GM04503 (cell line): ENCODE measurements at places on chromosomes 3 and 15.

GRCh38 chr3:184175506-184175905, 851 bp downstream of the AP2M1 start:
- no peak for DNase-seq

- no peak for DNase-seq
Measured at GRCh38 chr3:137066092-137066491, 108.3 kb downstream of the IL20RB start.

- DNase-seq = no peak
Measured at GRCh38 chr15:64975390-64975789, 14.3 kb downstream of the SPG21 start.

DNA sequence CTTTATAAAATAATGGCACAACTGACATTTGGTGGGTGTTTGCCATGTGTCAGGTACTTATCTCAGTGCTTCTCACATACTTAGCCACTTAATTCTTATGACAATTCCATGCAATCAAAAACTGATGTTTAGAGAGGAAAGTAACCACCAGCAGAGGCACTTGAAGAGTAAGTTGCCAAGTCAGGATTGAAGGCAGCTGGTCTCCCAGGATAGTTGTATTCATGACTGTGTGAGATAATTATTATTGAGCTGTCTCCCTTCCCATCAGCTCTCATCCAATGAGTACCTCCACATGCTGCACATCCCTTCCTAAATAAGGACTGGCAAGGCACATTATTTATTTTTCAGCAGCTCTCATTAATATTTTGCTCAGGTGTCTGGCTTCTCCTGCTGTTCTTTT, 4.8 kb downstream of the VEPH1 start:
- no peak for DNase-seq

GRCh38 chr3:152638707-152639450, 196.1 kb upstream of the P2RY1 start:
- DNase-seq = peak; percentile 11

- DNase-seq = no peak
Measured at GRCh38 chr15:90989040-90989768, 5.1 kb downstream of the PRC1 start.

DNA sequence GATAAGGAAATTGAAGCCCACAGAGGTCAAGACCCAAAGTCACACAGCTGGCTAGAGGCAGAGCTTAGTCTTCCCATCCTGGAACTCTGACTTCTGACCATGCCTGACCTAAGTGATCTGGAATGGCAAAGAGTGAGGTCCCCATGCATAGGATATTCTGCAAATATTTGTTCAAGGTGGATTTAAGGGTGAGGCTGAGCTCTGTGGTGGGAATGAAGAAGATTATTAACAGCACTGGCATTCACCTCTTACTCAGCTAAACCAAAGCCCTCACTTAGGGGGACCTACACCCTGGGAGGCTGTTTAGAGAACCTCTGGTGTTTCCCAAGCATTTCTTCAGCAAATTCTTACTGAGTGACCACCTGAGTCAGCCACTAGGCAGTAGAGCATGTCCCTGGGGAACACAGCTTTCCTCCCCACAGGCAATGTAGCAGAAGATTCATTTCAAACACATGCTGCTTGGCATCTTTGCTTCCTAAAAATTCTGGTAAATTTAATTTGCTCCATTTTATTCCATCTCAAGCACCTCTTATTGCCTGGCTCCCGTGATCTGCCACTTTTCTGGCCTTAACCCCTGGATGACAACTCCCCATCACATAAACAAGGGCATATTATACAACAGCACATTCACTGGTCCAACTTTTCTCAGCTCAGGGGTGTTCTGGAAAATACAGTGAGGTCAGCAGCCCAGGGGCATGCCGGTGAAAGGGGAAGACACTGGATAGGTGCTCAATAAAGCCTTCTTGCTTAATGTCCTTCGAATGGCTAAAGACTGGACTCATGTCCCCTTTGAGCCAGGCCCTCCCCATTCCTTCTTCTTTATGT, 176.0 kb downstream of the ABHD5 start:
- DNase-seq = peak; percentile 88

- DNase-seq = no peak
Measured at GRCh38 chr15:36608180-36608579, 28.8 kb downstream of the CDIN1 start.

GRCh38 chr3:165613014-165613413, 224.2 kb downstream of the BCHE start:
- no peak for DNase-seq

DNA sequence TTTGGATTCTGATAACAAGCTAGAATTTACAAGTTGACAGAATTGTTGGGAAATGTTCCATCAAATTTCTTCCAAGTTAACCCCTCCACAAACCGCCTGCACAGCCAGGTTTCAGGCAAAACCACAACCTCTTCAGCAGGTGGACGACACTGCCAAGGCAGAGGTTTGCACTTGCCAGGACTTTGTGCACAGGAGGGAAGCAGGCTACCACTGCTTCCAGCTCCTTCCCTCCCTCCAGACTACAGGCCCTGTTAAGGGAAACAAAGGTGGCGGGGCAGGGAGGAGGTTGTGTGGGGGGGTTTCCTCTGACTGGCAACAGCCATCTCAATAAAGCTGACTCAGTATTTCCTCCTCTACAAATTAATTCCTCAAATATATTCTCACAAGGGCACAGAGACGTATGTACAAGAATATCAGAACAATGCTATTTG, 42.2 kb downstream of the TBC1D2B start:
- no peak for DNase-seq

DNA sequence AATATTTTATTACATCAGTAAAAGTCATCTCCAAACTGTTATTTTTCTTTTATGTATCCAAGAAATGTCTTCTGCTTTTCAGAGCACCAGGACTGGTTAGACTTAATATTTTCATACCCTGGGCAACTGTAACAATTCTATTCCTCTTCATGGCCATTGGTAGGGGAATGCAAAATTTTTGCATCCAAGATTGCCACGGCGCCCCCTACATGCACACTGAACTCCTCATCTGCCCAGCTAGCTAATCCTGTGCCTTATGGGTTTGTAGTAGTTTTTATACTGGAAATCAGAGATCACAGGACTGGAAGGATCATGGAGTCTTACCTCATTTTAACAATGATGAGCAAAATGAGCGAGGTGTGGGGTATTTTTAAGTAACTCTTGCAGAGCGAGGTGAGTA, 74.2 kb downstream of the CRTC3 start:
- no peak for DNase-seq

- no peak for DNase-seq
Measured at GRCh38 chr15:82790321-82790720, 15.5 kb downstream of the FSD2 start.

GRCh38 chr15:55494931-55495330, 13.1 kb downstream of the DNAAF4 start:
- no peak for DNase-seq

- no peak for DNase-seq
Measured at GRCh38 chr3:133575086-133575485, 1.6 kb downstream of the CDV3 start.

- no peak for DNase-seq
Measured at GRCh38 chr3:107521469-107522059, 1.2 kb upstream of the BBX start.

GRCh38 chr3:27324686-27325085, 44.5 kb downstream of the NEK10 start:
- no peak for DNase-seq

DNA sequence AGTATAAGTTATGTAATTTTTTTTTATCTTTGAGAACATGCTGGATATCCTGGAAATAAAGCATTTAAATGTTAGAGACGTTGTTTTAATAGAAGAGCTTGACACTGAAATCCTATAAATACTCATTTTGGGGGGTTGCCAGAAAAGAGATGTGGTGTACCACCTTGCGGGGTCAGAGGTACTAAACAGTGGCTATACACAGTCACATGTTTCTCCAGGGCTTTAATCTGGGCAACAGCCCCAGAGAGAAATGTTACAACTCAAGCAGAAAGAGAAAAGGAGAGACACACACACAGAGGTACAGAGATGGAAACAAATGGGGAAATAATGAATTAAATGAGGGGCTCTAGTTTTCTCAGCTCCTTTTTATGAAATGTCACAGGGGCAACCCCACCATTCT, 113.8 kb downstream of the SENP2 start:
- no peak for DNase-seq

DNA sequence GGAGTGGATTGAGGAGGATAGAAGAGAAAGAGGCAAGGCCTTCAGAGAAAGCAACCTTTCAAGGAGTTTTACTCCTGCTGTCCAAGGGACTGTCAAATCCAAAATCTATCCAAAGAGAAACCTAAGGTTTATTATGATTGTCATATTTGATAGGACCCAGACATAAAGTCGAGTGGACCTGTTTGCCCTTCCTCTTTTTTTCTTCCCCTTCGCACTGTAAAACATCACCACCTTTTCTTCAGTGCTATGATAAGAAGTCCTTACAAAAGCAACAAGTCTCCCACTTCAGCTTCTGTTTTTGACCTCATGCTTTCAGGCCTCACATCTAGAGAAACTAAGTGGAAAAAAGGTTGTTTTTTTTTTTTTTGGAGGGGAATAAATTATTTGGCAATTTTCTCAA, 73.0 kb downstream of the TRPC1 start:
- no peak for DNase-seq

DNA sequence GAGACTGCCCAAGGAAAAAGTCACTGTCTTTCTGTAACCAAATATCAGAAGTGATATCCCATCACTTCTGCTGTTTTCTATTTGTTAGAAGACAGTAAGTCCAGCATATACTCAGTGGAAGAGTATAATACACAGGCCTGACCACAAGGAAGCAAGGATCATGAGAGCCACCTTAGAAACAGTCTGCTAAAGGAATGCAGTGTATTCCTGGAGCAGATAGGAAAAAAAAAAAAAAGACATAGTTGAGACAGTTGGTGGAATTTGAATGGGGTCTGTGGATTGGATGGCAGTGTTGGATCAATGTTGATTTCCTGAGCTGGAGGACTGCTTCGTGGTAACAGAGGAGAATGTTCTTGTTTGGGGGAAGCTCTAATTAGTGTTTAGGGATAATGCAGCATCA, 26.5 kb upstream of the FBXL2 start:
- DNase-seq = no peak

- DNase-seq = no peak
Measured at GRCh38 chr3:154188846-154189245, 67.7 kb downstream of the ARHGEF26 start.

DNA sequence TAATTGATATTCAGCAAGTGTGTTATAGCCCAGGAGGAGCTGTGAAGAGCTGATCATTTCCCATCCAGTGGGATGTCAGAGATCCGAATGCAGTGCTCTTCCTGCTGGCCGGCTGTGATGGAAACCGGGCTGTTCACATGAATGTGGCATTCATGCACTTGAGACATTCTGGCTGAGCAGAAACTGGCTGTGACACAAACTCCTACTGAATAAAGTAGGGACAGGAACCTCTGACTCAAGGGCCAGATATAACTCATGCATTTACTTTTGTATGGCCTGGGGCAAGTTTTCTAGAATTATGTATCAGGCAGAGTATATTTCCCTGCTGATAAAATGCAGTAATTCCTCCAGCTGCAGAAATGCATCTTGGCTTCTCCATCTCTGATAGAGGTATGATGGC, 83.4 kb upstream of the FAM3D start:
- DNase-seq = no peak

GRCh38 chr15:99019558-99020540, 12.3 kb upstream of the PGPEP1L start:
- peak; percentile 68 for DNase-seq

DNA sequence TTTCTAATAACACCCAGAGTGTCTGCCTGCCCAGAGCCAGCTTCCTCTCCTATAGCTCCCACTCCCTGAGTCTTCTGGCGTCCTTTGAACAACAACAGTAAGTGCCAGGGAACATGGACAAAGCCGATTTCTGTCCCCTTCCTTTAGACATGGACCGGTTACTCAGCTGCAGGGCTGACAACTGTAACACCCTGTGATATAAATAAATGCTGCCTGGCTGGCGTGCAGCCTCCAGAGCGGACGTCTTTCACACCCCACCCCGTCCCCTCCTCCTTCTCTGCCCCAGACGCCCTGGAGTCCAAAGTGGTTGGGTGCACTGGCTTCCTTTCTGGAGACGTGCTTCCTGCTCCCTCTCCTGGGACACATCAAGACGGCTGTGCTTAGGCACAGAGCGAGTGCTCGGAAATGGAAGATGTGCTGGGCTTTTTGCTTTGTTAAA, 281.9 kb upstream of the LRRFIP2 start:
- DNase-seq = no peak

- peak; percentile 41 for DNase-seq
Measured at GRCh38 chr3:104437891-104438290, 928.8 kb upstream of the ALCAM start.

DNA sequence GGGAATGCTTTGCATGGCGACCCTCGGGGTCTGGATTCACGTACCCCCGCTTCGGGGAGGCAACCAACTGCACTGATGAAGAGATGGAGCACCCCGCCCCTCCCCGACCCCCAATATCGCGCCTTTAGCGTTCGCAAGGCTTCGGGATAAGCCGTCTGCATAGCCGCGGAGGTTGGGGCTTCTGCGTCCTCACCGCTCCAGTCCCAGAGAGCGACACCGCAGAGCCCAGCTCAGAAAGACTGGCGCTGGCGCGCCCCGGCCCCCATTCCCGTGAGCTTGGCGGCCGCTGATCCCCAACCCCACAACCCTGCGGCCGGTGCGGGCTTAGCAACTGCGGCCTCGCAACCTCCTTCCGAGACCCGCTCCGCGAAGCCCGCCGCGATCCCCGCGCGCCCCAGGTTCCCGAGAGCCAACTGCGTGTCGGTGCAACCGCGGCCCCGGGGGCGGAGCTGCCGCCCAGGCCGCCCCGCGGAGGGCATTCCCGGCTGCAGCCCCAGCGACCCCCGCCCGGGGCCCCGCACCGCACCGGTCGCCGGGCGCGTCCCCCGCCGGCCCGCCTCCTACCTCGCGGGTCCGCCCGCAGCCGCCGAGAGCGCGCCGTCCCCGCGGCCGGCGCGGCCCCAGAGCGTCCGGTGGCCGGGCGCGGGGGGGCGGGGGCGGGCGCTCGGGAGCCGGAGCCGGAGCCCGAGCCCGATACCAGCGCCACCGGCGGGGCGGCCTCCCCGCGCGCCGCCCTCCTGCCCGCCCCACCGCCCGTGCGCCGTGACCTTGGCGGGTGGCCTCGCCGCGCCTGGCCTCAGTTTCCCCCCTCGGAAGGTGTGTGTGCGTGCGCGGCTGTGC, 79.5 kb downstream of the IQSEC1 start:
- no peak for DNase-seq

DNA sequence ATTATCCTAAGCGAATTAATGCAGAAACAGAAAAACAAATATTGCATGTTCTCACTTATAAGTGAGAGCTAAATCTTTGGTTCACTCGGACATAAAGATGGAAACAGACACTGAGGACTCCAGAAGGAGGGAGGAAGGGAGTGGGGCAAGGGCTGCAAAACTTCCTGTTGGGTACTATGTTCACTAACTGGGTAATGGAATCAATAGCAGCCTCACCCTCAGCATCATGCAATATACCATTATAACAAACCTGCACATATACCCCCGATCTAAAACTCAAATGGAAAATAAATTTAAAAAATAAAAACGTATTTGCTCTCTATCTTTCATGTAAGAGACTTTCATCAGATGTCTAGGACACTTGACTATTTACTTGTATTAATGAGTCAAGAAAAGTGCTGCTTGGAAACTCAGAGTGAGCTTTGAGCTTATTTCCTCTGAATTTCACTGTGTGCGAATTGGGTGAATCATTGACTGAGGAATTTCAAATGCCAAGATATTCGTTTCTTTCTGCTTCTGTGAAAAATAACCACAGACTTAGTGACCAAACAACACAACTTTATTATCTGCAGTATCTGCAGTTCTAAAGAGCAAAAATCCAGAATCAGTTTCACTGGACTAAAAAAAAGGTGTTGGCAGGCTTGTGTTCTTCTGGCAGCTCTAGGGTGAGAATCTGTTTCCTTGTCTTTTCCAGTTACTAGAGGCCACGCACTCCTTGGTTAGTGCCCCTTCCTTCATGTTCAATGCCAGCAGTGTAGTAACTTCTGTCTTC, 18.4 kb downstream of the TM4SF18 start:
- DNase-seq = peak; percentile 94
